ENCODE measurements at places on chromosomes 3 and 15.
A peak's percentile ranks its signal among the peaks of the same experiment; 100 is the strongest.

DNA sequence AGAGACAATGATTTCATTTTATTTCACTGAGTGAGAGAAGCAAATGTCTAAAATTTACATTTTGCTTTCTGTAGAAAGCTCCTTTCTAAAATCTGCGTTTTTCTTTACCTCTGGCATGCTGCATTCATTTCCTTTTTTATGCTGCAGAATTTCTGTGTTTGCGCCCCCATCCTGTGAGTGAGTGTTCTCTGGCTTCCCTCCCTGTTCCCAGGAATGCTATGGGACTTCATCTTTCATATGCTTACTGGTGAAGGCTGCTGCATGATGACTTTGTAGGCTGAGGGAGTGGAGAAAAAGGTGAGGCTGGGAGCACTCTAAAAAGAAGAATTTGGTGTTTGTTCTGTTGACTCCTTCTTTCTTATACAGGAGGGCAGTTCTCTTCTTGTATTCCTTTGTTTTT lies 7.7 kb upstream of the TMC3 start:
- DNase-seq: no peak

DNA sequence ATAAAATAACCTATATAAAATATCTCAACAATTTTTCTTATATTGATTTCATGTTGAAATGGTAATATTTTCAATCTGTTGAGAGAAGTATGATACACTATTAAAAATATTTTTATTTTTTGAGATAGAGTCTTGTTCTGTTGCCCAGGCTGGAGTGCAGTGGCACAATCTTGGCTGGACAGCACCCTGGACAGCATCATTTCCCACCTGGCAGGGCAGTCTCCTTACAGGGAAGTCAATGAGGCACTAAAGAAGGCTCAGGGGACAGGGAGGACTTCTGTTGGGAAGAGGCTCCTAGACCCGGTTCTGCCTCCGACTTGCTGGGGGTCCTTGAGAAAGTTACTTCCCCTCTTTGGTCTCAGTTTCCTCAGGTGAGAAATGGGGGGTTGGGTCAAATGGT lies 9.4 kb downstream of the GOLGA6L2 start:
- DNase-seq: no peak

DNA sequence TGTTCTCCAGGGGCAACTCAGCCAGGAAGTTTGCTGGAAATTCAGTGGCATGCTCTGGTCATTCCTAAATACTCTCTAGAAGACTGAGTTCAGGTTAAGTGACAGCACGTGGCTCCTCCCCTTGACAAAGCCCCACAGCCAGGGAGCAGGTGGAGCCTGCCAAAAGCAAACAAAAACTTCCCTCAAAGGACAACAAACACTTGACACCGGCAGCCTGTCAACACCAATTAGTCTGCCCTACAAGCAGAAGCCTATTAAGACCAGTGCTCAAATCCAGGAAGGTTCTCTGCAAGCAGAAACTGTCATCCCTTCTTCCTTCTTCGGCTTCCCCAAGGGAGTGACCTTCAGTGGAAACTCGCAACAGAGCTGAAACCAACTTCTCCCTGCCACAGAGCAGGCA lies 5.0 kb downstream of the MEX3B start:
- DNase-seq: no peak

DNA sequence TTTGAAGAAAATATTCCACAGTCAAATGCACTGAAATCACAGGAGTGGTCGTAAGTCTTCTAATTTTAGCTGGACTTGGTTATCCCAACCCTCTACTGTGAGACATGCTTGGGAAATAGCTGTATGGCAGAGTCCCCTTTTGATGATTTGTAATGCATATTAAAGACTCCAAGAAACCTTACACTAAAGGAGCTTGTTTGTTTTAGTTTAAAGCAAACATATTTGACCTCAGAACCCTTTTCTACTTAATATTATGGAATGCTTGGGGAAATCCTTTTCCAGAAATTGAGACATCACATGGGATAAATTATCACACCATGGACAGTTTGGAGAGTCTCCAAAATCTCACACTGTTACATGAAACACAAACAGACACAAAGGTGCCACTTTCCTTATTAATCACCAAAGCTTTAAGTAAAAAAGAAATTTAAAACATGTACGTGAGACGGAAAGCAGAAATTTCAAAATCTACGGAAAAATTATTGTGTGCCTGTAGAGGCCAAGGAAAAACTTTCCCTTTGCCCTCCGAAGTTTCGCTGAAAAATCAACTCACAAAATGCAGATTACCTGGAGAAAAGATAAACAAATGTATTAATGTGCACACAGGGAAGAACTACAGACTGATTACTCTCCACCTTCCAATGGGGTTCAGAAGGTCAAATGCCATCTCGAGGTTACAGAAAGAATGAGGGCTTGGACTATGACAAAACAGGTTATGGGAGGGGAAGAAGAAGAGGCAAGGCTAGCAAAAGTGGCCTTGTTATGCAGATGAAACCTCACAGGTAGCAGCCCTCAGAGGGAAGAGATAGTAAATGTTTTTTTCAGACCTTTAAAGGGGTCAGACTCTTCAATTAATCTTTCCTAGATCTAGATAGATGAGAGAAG lies 7.0 kb upstream of the CPB1 start:
- no peak for DNase-seq

DNA sequence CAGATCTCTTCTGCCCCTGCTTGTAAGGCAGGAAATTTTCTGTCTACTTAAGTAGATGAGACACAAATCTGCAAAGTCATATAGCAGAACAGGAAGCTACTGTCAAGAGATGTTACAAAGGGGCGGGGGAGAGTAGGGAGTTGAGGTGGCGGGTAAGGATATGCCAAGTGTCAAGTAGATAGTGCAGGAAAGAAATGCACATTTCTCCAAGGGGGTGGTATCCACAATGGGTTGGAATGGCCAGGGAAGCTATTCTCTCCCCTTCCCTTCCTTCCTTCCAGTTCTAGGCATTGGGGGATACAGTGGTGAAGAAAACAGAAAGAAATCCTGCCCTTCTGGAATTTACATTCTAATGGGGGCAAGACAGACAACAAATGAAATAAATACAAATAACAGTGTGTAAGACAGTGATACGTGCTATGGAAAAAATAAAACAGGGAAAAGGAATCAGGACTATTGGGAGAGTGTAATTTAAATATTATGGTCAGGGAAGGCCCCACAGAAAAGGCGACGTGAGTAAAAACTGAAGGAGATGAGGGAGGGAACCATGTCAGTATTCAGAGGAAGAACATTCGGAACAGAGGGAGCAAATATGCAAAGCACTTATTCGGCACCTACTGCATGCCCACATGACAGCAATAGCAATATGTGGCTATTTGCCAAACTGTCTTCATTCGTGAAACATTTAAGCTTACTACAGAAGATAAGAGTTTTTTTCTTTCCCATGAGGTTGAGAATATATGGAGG lies 42.8 kb upstream of the RNU6-1 start:
- DNase-seq: no peak

DNA sequence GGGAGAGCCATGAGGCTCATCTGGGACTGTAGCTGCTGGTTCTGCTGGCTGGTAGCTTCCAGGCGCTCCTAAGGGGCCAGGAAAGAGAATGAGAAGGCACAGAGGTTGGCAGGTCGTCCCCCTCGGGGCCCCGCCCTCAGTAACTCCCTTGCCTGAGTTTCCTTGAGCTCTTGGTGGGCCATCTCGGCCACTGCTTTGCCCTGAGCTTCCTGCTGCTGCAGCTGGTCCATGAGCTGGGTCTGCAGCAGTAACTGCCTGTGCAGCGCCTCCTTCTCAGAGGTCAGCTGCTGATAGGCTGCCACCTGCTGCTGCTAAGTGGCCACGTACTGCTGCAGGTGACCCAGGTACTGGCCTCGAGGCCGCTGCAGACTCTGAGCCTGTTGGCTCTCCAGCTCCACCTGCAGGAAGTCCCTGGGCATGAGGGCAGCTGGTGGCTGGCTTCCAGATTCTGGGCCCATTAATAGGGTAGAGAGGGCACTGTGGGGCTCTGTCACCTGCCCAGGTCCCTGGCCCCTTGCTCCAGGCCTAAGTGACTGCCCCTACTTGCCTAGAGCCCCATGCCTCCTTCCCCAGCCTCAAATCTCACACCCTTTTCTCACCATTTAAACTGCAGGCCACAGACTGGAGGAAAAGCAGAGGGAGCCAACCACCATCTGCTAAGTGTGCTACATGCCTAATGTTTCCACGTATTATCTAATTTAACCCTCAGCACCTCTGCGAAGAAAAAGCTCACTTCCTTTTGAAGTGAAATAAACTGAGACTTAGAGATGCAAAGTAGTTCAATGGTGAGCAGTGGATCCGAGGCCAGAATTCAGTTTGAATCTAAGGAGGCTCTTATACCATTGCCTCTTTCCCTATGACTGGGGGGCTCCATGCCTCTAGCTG lies 10.8 kb upstream of the VPS33B start:
- peak; percentile 41 for DNase-seq

DNA sequence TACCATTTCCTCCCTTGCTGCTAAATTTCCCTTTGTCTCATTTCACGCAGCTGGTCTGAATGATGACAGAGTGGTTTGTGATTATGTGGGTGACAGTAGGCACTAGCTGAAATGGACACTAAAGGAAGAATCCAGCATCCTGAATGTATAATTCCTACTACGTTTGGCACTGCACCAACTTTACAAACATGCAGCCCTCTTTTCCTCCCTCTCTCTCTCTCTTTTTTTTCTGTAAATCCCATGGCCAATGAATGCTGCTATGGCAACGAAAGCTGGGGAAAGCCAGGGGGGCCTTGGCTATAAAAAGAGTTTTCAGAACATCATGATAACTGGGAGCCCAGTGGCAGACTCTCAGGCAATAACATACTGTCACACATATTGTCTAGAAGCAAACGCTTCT lies 367.2 kb upstream of the AGTR1 start:
- no peak for DNase-seq

GRCh38 chr15:88989578-88989977 lies 76.4 kb upstream of the MFGE8 start:
- DNase-seq: no peak

- DNase-seq: no peak
Measured at GRCh38 chr3:104911376-104911775, 455.3 kb upstream of the ALCAM start.

Measured in psoas muscle (tissue), 8 donors.